ENCODE measurements at places on chromosomes 6 and 20.

- DNase-seq, result no peak
Measured at GRCh38 chr6:20707870-20708269, 173.6 kb downstream of the CDKAL1 start.

GRCh38 chr6:125153391-125154117 lies at the start of gene TPD52L1:
Gene TPD52L1 (plus strand): TSS chr6:125153773. CDS start chr6:125153952, 179 bp downstream.
- DNase-seq, result peak; percentile 30

GRCh38 chr20:23090147-23090546 lies 4.0 kb upstream of the CD93 start:
- DNase-seq, result no peak

- DNase-seq, result no peak
Measured at GRCh38 chr6:54587277-54587676, 259.3 kb upstream of the FAM83B start.

DNA sequence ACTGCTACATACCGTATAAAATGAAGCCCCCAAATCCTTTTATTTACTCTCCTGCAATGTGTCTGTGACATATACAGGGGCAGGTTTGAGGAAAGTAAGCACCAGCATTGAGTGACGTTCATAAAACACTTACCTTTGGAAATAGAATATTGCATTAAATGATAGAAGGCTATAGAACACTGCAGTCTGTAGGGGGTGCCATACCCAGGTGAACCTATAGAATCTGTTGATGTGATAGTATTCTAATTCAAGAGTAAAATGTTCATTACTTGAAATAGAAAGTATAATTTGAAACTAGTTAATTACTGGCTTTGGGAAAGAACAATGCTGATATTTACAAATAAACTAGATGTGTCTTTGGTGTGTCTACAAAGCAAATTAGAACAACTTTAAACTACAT lies 47.0 kb upstream of the PRL start:
- DNase-seq, result no peak

DNA sequence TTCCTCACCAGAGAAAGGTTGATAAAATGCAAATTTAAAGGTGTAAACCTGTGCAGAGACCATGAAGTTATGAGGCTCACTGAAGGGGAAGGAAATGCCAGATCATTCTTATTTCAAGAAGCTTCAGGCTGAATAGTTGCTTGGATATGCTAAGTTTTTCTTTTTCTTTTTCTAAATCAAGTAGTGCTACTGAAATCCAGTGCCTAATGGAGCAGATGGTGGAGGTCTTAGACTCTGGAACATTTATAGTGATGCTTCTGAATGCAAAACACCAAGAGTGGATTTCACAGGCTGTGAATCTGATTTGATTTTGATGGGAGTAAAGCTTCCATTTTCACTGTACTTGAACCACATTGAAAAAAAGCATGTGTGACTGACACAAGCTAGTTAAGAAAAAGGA lies 151.2 kb upstream of the BEND3 start:
- DNase-seq, result no peak

GRCh38 chr6:99364026-99364425 lies 14.6 kb upstream of the FAXC start:
- no peak for DNase-seq

DNA sequence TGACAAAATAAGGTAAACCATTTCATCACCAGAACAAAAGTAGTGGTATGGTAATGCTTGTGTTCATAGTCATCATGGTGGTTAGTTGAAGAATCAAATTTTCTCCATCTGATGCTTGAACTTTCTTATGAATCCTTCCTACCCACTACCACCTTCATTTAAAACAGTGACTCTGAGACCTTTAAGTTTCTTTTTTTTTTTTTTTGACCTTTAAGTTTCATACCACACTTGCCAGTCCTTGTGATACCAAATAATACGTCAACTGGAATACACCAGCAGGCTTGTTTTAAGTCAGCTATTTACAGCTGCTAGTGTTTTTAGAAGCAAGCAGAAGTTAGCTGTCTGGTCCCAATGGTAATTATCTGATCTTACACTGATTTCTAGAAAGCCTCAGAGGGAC lies 413.4 kb upstream of the SOX4 start:
- DNase-seq, result no peak

DNA sequence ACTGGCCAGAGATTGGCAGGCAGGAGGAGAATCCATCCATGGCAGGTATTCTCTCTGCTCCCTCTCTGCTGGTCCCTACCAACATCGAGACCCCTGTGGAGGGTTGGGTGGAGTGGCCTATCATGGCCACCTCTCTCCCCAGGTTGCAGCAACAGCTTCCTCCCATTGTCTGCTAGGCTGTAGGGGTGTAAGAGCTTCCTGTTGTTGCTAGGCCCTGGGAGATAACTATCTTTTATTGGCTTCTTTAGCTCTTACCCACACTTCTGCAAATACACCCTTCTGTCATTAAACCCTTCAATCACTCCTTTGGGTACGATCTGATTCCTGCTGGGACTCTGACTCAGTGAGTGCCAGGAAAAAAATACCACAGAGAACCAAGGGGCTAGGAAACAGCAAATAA lies 66.6 kb upstream of the FAM184A start:
- no peak for DNase-seq

GRCh38 chr6:94548201-94548600 lies 1029.1 kb upstream of the MANEA start:
- no peak for DNase-seq

GRCh38 chr6:42417641-42418112 lies 34.0 kb downstream of the TRERF1 start:
- DNase-seq, result no peak

DNA sequence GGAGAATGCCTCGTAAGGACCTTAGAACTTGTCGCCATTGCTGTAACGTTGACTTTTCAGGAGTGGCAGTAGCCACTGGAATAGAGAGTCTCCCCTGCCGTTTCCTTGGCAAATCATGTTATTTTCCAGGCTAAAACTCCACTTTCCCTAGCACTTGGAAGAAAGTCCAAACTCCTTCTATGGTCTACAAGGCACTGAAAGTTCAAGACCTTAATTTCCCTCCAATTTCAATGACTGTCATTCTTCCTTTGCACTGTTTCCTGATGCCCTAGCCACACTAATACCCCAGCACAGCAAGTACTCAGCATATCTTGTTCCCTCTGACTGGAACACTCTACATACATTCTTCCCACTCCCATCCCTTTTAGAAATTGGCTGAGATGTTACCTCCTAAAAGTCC lies 1.8 kb upstream of the TBPL1 start:
- no peak for DNase-seq

DNA sequence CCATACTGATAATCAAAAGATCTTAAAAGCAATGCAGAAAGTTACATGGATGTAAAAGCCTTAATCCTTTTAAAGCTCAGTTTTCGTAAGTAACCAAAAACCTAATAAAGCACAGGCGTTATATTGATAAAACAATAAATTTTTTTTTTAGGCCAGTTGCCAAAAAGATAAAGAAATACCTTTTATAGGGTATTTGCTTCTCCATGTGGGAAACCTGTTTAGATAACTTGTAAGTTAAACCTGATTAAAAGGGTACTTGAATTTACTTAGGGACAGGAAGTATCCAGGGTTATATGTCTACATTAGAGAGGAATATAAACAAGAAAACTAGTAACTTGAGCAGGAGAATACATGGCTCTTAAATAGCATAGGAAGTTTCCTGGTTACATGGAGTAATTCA lies 21.1 kb downstream of the FBXO9 start:
- DNase-seq, result peak; percentile 28

- no peak for DNase-seq
Measured at GRCh38 chr6:108961985-108962384, 113.8 kb downstream of the ARMC2 start.

GRCh38 chr20:46523696-46524328 lies 10.5 kb upstream of the ZNF334 start:
- DNase-seq, result no peak

- no peak for DNase-seq
Measured at GRCh38 chr6:26309731-26310142, 55.3 kb upstream of the BTN3A2 start.

DNA sequence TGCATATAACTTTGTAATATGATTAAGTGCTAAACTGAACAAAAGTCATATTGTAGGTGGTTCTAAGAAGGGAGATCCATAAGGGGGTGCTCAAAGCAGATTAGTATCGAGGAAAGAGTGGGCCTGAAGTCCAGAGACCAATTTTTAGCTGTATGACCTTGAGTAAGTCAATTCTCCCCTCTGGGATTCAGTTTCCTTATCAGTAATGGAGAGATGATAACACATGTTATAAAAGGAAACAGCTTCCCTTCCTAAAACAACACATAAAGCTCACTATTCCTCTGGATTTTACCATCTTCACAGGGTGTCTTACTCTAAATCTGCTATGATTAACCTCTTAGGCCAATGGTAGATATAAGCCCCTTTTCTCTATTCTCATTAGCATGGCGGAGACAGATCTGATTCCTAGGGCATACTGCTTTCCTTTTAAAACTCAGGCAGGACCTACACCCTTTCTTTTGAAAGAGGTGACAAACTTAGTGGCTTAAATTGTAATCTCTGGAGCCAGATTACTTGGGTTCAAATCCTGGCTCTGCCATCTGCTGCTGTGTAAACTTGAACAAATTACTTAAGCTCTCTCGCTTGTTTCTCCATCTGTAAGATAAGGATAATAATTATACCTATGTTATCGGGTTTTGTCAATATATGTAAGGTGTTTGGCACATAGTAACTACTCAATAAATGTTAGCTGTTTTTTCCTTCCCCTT lies 39.5 kb downstream of the ACSS2 start:
- no peak for DNase-seq

DNA sequence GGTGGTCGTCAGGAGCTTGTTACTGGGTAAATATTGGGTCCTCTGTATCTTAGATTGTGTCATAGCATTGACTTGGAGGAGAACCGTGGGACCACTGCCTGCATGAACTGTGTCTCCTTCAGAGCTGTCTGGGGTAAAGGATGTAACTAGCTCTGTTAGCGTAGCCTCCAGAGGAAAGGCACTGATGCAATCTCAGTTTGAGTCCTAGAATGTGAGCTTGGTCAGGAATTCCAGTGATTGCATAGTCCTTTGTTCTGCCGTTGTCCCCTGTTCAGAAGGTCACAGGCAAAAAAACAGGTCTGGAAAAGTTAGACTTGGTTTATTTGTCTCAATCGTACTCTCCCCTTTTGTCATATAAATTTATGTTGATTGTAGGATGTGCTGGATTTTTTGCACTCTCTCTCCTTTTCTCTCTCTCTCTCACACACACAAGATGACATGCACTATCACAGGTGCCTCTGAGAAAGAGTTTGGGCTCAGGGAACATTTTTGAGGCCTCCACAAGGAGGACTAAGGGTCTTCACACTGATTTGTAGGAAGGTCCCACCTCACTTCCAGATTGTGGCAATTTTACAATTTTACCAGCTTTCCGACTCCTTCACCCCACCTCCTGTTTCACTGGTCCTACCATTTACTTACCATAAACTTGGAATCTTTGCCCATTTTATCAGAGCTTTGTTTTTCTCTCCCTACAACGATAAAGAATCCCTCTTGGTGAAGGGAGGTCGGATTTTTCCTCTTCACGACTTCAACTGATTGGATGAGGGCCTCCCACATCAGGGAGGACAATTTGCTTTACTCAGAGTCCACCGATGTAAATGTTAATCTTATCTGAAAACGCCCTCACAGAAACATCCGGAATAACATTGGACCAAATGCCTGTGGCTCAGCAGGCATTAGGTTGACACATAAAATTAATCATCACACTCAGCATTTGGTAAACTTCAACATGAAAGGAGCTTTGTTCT lies 7.0 kb upstream of the DACT2 start:
- DNase-seq, result no peak
